ENCODE measurements at places on chromosomes 6 and 20.
A peak's percentile ranks its signal among the peaks of the same experiment; 100 is the strongest.

DNA sequence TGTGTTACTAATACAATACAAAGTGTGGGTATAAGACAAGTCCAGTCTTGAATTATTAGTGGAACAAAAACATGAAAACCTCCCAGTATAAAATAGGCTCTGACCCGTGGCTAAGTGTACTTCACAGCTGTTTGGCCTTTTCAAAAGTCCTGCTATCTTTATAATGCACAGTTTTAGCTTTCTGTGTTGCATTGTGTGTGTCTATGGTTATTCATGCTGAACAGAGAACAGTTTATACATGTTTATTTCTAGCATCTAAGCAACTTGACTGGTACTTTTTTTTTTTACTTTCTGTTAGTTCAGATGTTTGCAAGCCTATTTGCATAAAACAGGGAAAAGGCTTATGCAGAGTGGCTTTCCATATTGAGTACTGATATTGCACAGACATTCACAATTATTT, 119.2 kb upstream of the CCN2 start:
- no peak for DNase-seq

DNA sequence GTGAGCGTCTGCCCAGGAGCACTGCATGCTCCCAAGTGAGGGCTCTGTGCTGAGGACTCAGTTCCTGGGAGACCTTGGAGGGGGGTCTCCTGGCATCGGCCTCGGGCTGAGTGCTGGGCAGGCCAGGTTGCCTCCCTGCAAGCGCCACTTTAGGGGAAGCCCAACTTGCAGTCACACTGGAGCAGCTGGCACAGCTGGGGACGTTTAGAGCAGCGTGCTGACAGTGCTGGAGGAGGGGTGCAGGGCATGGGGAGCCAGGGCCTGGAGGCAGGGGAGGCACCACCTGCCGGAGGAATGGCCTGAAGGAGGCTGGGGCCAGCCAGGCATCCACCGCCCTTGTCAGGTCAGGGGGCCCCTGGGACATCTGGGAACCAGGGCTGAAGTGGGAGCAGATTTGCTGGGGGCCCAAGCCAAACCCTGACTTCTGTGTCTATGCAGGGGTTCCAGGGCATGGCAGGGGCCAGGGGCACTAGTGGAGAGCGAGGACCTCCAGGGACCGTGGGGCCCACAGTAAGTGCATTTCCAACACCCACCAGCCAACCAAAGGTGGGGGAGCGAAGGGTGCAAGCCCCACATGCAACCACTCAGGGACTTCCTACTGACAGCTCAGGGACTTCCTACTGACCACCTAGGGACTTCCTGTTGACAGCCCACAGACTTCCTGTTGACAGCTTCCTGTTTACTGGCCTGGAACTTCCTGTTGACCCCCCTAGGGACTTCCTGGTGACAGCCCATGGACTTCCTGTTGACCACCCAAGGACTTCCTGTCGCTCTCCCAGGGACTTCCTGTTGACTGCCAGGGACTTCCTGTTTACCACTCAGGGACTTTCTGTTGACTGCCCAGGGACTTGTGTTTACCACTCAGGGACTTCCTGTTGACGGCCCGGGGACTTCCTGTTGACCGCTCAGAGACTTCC, 33.6 kb downstream of the COL20A1 start:
- no peak for DNase-seq

DNA sequence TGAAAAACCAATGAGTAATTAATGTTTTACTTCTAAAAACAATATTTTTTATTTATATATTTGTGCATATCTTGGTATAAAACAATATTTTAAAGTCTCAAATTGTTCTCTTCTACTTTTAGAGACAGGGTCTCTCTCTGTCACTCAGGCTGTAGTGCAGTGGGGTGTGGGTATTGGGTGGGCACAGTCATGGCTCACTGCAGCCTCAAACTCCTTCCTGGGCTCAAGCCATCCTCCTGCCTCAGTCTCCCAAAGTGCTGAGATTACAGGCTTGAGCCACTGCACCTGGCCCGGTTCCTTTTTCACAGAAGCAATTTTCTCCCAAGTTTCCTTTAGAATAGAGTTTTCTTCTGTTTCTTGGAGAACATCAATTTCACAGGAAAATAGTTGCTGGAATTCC, 102.8 kb downstream of the TMEM242 start:
- DNase-seq: no peak

- peak; percentile 72 for DNase-seq
These were observed 57.3 kb upstream of the SMIM29 start for GRCh38 chr6:34305982-34306708.

DNA sequence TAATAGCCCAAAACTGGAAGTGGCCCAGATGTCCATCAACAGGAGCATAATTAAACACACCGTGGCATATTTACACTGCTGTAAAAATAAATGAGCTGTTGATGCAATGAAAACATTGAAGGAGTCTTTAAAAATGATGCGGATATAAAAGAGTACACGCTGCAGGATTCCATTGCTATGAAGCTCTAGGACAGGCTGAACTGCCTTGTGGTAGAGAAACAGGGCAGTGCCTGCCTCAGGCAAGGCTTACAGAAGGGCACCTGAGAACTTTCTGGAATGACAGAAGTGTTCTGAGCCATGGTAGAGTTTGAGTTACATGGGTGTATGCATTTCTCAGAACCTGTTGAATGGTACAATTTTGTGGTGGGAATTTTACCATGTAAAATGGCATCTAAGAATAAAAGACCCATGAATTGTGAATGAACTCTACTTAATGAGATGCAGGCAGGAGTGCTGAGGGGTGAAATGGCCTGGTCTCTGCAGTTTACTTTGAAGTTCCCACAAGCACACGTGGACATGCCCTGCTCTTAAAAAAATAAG, 45.3 kb upstream of the RIN2 start:
- no peak for DNase-seq

Measured in fibroblast of lung (primary cell).